Nasal cavity respiratory epithelium epithelial cell of viscerocranial mucosa (primary cell): ENCODE measurements at places on chromosomes 2 and 18. TPM values are rescaled to one million over a fixed set of nuclear protein-coding genes. Genes with fewer than 3 reads are reported as not detected.

Gene OBSL1
- total RNA-seq, result 8.9 and 27.7 TPM in 2 replicates

Gene EMILIN1
- total RNA-seq, result 0.34 and 0.36 TPM in 2 replicates

Gene IHH
- not detected in 2 replicates for total RNA-seq

Gene KYNU
- 11.6 and 61.0 TPM in 2 replicates for total RNA-seq

Gene TMEM17
- total RNA-seq, result 1.4 and 1.7 TPM in 2 replicates
